ENCODE measurements at places on chromosomes 11 and 22. TPM values are rescaled to one million over a fixed set of nuclear protein-coding genes. Genes with fewer than 3 reads are reported as not detected.
A peak's percentile ranks its signal among the peaks of the same experiment; 100 is the strongest.

Gene TRIM51G
- total RNA-seq, result not detected

Gene CRYBB2
- total RNA-seq, result not detected

Gene HBB
- total RNA-seq, result not detected

Gene SLC1A2
- not detected for total RNA-seq

Gene NRIP3
- 3.0 TPM for total RNA-seq

GRCh38 chr11:37558619-37559210 is 960.7 kb upstream of the RAG2 start:
- DNase-seq, result no peak

GRCh38 chr22:27576413-27576812 is 225.1 kb downstream of the MN1 start:
- no peak for DNase-seq

- no peak for DNase-seq
Measured at GRCh38 chr11:75969626-75970308, 154.8 kb downstream of the UVRAG start.

- peak; percentile 25 for DNase-seq
Measured at GRCh38 chr11:120513436-120514315, 2.1 kb downstream of the GRIK4 start.

GRCh38 chr11:46391578-46392420 is at the start of gene CHRM4:
TSS of gene CHRM4 (minus strand) at chr11:46391776. CDS start at chr11:46386557, 5,219 bp downstream.
- DNase-seq, result no peak

- peak; percentile 30 for DNase-seq
Measured at GRCh38 chr11:114892381-114893197, 214.3 kb downstream of the NXPE2 start.

- DNase-seq, result no peak
Measured at GRCh38 chr22:44869196-44869595, 116.8 kb downstream of the ARHGAP8 start.

DNA sequence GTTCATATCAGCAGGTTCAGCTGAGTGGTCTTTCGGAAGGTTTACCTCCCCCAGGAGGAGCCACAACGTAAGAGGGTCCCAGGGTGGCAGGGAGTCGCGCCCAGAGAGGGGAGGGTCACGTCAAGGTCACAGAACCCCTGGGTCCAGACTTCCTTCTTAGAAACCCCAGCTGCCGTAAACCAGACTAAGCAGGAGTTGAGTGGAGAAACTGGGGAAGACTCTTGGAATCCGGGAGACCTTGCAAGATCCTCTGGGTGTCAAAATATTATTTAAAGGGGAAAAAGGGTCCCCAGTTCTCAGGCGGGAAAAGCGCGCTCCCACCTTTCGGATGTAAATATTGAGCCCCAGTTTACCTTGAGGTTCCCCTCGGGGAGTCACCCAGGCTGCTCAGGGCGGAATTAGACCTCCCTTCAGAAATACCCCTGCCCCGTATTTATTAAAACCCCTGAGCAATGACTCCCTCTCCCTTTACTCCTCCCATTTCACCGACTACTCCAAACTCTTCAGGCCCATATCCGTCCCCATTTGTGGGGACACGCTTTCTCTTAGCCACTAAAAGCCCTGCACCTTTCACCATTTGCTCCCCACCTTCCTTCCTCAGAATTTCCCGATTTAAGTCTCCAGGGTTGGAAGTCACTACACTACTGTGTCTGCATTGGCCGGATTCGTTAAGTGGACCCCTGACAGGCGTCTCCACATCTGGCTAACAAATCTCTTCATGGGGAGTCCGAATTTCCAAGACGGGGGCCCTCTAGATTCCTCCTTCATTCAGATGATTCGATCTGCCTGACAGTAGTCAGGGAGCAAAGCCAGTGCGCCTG is 4.2 kb downstream of the SLC17A6 start:
- no peak for DNase-seq

DNA sequence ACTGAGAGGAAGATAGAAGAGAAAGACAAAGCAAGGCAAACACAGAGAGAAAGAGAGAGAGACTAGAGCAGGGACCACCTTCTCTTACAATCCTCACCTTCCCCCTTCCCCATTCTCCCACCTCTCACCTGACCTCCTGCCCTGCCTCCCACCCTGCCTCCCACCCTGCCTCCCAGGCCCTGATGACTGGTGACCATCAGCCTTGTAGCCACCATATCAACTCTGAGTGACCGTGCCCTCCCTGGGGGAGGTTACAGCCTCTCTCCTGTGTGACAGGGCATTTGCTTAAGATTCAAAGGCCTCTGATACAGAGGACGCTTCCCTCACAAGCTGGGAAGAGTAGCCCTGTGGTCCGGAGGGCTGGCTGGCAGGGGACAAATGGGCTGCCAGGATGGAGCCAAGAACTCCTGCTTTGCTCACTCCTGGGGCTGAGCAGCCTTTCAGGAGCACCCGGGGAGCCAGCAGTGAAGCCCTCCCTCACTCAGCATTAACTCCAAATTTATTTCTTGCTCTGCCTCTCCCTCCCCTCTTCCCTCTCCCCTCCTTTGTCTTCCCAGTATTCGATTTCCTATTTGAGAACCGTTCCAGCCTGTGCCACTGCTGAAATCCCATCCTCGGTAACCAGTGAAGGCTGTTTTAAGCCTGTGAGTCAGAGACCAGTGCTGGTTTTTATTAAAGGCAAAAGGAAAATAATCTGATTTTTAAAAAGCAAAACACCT is 125.2 kb upstream of the SYT13 start:
- DNase-seq, result no peak
